Articular chondrocyte of knee joint (primary cell): ENCODE measurements at places on chromosomes 12 and 14. TPM values are rescaled to one million over a fixed set of nuclear protein-coding genes. Genes with fewer than 3 reads are reported as not detected.

Gene DCAF11
- 53.7 and 56.6 TPM in 2 replicates for total RNA-seq

Gene CD163L1
- 0.52 and 0.54 TPM in 2 replicates for total RNA-seq

Gene ANO4
- 0.32 TPM in 1 of 2 replicates, not detected in the other for total RNA-seq

Gene GLIPR1L1
- not detected in 2 replicates for total RNA-seq

Gene OR10A7
- total RNA-seq, result not detected in 2 replicates

Gene TMEM121
- 6.5 and 7.7 TPM in 2 replicates for total RNA-seq
